ENCODE measurements at places on chromosomes 1 and 21.
A peak's percentile ranks its signal among the peaks of the same experiment; 100 is the strongest.

DNA sequence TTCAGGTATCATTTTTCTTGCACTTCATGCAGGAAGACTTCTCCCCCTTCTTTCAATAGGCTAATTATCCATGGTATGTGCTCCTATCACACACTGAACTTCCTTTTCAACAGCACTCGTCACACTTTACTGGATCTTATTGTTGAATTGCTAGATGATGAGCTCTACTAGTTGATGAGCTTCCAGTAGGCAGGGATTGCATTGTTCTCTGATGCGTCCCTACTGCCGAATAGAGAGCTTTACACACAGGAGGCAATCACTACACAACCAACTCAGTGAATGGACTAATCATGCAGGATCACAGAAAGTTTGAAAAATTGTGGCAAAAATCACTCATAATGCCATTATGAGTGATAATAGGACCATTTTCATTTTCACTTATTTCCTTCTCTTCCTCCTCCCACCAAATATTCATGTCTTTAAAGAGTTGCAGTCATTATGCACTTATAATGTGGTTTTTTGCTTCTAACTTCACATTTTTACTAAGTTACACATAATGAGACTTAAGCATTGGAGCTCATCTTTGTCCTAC lies 128.1 kb upstream of the ZNF648 start:
- no peak overlapping the region for H3K27ac ChIP-seq
- H3K4me1 ChIP-seq: no peaks in the 10 kb centered on the region
- H3K27me3 ChIP-seq: peaks cover 6% of the 10 kb centered on the region
- DNase-seq: no peak

DNA sequence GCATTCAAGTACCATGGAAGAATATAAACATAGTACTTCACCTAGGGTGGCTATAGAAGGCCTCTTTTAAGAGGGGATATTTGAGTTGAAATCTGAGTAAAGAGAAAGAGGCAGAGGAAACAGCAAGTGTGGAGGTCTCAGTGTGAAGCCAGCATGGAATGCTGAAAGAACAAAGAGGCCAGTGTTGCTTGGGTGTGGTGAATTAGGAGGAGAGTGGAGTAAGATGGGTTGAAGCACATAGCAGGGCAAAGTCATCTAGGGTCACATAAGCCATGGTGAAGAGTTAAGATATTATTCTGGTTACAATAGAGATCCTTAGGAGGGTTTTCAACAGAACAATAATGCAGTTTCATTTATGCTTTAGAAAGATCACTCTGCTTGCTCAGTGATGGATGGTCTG lies 37.5 kb downstream of the C1orf141 start:
- no peaks in the 10 kb centered on the region for H3K36me3 ChIP-seq
- H3K4me3 ChIP-seq: no peak overlapping the region
- H3K4me1 ChIP-seq: no peaks in the 10 kb centered on the region
- DNase-seq: no peak
- peaks cover 10% of the 10 kb centered on the region for H3K27me3 ChIP-seq
- H3K27ac ChIP-seq: no peak overlapping the region

GRCh38 chr1:59967780-59968179 lies 41.2 kb upstream of the CYP2J2 start:
- H3K4me3 ChIP-seq: no peak overlapping the region
- H3K4me1 ChIP-seq: peaks cover 5% of the 10 kb centered on the region
- DNase-seq: no peak
- no peaks in the 10 kb centered on the region for H3K36me3 ChIP-seq

GRCh38 chr1:235631816-235632215 lies 17.8 kb downstream of the GNG4 start:
- H3K36me3 ChIP-seq: no peaks in the 10 kb centered on the region
- H3K27me3 ChIP-seq: peaks cover 18% of the 10 kb centered on the region
- DNase-seq: no peak
- H3K27ac ChIP-seq: no peak overlapping the region
- H3K4me1 ChIP-seq: peaks cover 8% of the 10 kb centered on the region

DNA sequence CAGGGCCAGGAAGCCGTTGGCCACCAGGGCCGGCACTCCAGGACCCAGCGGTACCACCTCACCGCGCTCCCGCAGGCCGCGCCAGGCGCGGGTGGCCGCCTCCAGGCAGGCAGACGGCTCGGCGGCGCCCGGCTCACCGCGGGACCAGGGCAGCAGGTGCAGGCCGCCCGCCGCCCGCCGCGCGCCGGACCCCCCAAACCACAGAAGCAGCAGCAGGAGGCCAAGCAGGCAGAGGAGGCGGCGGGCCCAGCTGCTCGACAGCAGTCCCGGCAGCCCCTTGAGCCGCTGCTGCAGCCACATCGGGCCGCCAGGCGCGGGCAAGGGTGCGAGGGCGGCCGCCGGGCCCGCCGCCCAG lies 312 bp downstream of the KIAA2013 start:
- DNase-seq: peak; percentile 30
- no peak overlapping the region for H3K27ac ChIP-seq
- peaks cover 20% of the 10 kb centered on the region for H3K36me3 ChIP-seq
- H3K27me3 ChIP-seq: no peaks in the 10 kb centered on the region

- peak overlapping the region; percentile 50 for H3K27ac ChIP-seq
- H3K36me3 ChIP-seq: no peaks in the 10 kb centered on the region
- H3K4me3 ChIP-seq: peak overlapping the region; percentile 72
- H3K4me1 ChIP-seq: peaks cover 5% of the 10 kb centered on the region
- no peak for DNase-seq
Observed at GRCh38 chr1:56578138-56578962, 1.0 kb downstream of the PLPP3 start.

DNA sequence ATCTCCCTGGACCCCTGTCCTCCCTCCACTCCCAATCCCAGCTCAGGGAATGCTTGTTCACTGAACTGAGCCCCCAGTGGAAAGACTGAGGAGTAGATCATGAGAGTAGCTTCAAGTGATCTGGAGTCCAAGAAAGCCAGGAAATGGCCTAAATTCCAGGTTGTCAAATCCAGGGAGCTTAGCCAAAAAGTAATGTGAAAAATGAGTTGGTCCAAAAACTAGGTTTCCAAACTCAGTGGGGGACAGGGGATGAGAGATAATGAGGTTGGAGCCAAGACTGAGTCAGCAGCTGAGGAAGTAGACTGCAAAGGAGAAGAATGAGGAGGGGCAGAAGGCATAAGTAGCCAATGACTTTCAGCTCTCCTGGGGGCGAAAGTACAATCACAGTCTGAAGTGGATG lies 284.1 kb upstream of the BEND5 start:
- H3K27me3 ChIP-seq: no peaks in the 10 kb centered on the region
- no peak for DNase-seq
- H3K4me1 ChIP-seq: no peaks in the 10 kb centered on the region
- H3K36me3 ChIP-seq: no peaks in the 10 kb centered on the region

GRCh38 chr1:200354243-200354642 lies 55.6 kb downstream of the ZNF281 start:
- peaks cover 2% of the 10 kb centered on the region for H3K36me3 ChIP-seq
- no peaks in the 10 kb centered on the region for H3K27me3 ChIP-seq
- peak; percentile 18 for DNase-seq
- H3K27ac ChIP-seq: peak overlapping the region; percentile 64
- H3K4me1 ChIP-seq: peaks cover 42% of the 10 kb centered on the region
